ENCODE measurements at places on chromosomes 7 and 10.

DNA sequence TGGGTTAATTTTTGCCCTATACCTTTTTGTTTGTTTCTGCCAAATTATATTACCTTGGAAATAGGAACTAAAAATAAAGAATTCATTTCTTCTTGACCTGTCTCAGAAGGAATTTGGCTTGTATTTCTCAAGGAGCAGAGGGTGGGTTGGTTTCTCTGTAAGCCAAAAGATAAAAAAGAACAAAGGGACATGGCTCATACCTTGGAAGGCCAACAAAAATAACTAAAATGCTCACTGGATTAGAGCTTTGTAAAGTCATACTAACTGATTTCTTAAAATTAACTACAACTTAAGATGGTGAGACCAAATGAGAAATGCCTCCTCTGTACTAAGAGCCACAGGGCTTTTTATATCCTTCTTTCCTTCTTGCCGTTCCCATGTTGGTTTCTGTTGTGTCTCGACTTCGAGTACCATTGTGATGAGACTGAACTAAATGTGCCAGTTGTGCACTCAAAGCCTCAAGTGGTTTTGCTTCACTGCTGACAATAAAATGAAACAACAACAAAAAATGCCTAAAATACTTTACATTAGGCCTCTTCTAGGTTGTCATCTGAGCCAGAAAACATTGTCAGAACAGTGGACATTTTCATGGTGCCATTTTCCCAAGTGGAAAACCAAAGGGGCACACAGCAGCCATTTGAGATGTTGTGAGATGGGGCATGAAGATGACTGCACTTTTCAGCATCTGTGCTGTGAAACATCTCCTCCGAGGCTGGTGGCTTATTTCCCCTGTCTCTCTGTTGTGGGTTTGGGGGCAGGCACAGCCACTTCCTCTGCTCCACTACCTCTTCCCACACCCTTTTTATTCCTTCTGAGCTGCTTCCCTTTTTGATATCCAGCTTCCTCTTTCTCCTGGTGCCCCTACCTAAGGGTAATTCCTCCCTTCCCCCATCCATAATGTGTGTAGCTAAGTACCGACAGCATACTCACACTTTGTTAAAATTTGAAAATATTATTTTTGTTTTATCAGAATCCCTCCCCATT, 51.8 kb upstream of the AGR3 start:
- DNase-seq, result peak; percentile 74

DNA sequence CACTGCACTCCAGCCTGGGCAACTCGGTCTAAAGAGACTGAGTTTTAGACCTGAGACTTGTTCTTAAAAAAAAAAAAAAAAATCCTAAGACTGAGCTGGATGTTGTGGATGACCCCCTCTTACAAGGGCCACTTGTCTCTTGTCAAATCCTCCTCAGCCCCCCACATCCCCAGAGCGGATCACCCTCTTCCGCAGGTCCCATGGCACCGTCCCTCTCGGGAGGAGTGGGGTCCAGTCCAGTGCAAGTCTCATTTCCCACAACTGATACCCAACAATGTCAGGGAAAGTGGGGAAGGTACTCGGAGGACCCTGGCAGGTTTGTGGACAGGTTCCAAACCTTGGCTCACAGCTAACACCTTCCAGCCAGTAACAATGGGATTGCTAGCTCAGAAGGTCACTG, 100.3 kb downstream of the ELFN1 start:
- DNase-seq, result no peak

- DNase-seq, result no peak
These were observed 28.1 kb downstream of the CSGALNACT2 start for GRCh38 chr10:43166207-43166879.

GRCh38 chr7:98238076-98238475, 14.0 kb downstream of the TECPR1 start:
- no peak for DNase-seq

- DNase-seq, result no peak
These were observed 571.8 kb downstream of the TCERG1L start for GRCh38 chr10:130739757-130740145.

- DNase-seq, result no peak
These were observed 30.8 kb downstream of the UMAD1 start for GRCh38 chr7:7671361-7671760.

GRCh38 chr10:123997486-123998196, 95.8 kb downstream of the CHST15 start:
- DNase-seq, result peak; percentile 26

GRCh38 chr10:33336582-33337325, 2.3 kb upstream of the NRP1 start:
- DNase-seq, result no peak

- DNase-seq, result no peak
These were observed 38.4 kb upstream of the IKZF1 start for GRCh38 chr7:50265968-50266634.

- DNase-seq, result no peak
These were observed 135.8 kb downstream of the JAZF1 start for GRCh38 chr7:28044825-28045224.

GRCh38 chr10:116974456-116975005, 30.5 kb downstream of the SHTN1 start:
- DNase-seq, result no peak

DNA sequence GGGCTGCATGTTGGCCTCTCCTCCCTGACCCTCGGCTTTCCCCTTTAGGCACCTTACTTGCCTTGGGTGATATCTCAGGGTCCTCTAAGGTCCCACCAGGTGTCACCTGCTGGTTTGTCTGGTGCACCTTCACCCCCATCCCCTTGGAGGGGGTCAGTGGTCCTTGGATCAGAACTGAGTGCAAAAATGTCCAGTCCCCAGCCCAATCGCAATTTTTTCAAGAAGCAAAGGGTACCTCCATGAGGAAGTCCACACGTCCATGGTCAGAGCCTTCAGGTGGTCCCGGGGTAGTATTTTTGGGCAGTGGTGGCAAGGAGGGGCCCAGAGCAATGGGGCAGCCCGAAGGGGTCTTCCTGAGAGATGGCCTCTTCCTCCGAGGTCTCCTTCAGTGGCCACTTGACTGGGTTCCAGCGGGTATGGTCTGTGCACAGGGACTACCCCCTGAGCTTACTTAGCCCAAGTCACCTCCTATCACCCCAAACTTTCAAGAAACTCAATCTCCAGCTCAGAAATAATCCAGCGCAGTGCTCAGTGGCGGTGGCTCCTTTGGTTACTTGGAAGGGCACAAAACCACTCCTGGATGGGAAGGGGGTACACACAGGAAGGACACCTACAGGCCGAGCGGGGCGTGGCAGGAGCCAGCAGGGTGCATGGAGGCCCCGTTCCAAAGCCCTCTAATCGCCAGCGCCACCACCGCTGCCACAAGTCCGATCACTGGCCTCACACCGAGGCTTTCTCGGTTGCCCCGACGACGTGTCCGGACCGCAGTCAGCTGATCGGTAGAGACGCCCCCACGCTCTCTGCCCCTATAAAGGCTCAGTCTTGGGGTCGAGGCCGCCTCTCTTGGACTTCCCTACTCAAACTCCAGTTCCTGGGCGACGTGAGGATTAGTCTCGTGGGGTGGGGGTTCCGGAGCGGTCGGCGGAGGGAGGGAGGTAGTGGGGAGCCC, 4.5 kb downstream of the SAP25 start:
- DNase-seq, result no peak

- DNase-seq, result no peak
These were observed 836.8 kb downstream of the SORCS1 start for GRCh38 chr10:106327747-106328146.

GRCh38 chr10:85612378-85612775, 754.2 kb downstream of the GRID1 start:
- no peak for DNase-seq
